ENCODE measurements at places on chromosomes 4 and X.

DNA sequence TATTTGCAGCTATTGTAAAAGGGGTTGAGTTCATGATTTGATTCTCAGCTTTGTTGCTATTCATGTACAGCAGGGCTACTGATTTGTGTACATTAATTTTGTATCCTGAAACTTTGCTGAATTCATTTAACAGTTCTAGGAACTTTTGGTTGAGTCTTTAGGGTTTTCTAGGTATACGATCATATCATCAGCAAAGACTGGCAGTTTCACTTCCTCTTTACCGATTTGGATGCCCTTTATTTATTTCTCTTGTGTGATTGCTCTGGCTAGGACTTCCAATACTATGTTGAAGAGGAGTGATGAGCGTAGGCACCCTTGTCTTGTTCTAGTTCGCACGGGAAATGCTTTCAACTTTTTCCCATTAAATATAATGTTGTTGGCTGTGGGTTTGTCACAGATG lies 48.1 kb downstream of the NPY1R start:
- DNase-seq = no peak

DNA sequence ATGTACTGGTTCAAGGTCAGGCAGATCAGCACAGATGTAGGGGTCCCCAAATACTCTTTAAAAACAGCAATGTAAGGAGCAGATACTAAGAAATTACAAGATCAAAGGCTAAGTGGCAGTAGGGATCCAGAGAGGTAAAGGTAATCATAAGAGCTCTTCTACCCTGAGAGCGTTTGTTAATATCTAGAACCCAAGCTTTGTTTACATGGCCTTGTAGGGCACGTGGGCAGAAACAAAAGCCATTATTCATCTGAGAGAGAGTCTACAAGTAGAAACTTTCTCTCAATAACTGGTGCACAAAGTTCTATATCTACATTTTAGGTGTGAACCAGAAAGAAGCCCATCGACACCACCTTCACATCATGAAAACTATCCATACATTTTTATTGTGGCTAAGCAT lies 225.6 kb upstream of the PCDH10 start:
- DNase-seq = no peak

DNA sequence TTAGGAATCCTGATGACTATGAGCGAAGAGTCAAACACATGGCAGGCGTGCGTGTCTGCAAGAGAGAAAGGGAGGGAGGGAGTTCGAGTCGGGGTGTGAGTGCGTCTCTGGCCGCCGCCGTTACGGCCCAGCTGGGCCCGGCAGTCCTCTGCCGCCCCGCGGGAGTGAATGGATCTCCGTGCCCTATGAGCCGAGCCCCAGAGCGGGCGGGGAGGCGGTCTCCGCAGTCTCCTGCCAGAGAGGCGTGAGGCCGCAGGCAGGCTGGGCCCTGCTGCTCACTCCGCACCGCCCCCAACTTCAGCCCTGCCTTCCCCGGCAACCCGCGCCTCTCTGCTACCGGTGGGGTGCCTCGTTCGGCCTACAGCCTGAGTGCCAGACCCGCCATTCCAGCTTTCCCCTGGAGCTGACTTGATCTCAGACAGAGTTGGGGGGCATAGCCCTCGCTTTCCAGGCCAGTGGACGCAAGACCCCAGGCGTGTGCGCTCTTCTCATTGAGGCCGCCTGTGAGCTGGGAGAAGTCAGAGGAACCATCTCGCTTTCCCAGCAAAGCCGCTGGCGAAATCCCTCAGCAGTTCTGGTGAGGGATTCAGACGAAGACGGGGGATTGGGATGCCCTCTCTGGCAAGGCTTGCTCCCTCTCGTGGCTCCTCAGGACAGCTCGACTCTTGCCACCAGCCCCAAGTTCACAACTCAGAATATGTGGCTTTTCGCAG lies 1.4 kb downstream of the SLC16A2 start:
- no peak for DNase-seq

DNA sequence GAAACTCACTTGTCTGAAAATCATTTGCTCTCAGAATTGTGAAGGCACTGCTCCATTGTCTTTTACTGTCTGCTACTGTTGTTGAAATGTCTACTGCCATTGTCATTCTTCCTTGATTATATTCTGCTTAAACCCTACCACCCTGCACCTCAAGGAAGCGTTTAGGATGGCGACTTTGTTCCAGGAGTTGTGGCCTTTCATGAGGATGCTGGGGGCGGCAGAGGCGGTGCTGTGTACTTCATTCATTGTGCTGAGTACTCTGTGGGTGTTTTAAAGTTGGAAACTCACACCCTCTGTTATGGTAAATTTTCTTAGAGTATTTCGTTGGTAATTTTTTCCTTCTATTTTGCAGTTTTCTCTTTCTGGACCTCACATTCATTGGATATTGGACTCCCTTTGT lies 258.9 kb downstream of the TENM3 start:
- no peak for DNase-seq

DNA sequence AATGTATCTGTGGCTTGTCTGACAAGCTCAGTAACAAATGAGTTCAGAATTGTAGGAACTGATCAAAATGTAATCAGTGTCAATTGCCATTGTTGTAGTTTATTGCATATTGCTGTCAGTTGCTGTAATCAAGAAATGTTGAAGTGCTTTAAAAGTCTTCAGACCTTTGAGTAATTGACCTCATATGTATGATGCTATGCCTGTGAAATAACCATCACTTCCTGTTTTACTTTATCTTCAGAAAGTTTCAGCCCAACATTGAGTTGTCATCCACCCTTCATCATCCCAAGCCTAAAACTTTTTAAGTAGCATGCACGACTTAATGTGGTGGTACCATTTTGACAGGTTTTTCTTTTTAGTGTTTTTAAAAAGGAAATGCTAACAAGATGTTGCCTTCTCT lies 212.4 kb downstream of the ARHGAP10 start:
- no peak for DNase-seq

GRCh38 chr4:128424527-128425497 lies 137.2 kb upstream of the PGRMC2 start:
- no peak for DNase-seq
